ENCODE measurements at places on chromosomes 12 and 14.
A peak's percentile ranks its signal among the peaks of the same experiment; 100 is the strongest.

GRCh38 chr12:74415633-74416032, 122.0 kb upstream of the ATXN7L3B start:
- DNase-seq: no peak

- no peak for DNase-seq
Measured at GRCh38 chr12:89427508-89428156, 75.3 kb upstream of the DUSP6 start.

DNA sequence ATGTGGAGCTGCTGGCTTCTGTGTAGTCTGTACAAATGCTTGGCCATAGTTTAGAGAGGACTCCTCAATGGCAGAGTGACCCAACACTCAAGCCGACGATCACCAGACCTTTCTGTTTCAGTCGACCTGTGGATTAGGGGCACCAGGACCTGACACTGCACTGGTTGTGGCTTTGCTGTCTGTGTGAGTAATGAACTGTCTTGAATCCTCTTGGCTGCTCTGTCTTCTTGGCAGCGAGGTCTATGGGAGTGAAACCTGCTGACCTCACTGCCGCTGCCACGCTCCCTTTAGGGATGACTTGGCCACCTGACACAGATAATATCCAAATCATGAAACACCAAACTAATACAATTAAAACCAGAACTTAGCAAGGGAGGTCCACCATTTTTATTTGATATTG, 83.5 kb upstream of the C14orf180 start:
- DNase-seq: peak; percentile 9

DNA sequence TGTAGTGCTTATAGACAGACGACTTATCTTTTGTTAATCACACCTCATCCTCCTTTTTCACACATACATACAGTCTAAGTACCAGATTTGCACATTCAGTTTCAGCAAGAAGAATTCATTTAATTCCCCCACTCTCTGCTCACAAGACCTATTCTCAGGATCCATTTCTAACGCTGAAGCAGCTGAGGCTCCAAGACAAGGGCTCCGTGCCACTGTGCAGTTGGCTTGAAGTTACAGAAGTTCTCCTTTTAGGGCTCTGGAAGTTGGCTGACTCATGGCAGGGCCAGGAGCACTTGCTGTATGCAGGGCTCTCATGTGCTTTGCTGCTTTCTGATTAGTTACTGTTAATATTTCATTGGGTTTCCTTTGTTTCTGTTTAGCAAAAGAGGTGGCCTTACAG, 1566.9 kb upstream of the TMEM132C start:
- DNase-seq: no peak

DNA sequence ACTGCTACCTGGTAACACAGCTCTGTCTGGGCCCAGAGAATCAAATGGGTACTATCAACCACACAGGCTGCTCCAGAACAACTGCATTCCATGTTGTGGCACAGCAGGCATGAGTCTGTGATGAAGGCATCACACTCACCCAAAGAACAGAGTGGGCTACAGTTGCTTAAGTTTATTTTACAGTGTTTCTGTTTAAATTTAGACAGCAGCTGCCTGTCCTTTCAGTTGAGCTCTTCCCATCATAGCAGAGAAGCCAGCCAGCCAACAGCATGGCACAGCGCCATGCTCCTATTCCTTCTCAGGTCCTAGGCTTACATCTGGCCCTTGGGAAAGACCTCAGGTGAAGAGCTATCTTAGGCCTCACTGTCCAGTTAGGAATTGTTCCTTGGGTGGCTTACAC, 147.0 kb upstream of the FRMD6 start:
- DNase-seq: no peak

GRCh38 chr12:50961708-50962107, 9.4 kb downstream of the HIGD1C start:
- no peak for DNase-seq

DNA sequence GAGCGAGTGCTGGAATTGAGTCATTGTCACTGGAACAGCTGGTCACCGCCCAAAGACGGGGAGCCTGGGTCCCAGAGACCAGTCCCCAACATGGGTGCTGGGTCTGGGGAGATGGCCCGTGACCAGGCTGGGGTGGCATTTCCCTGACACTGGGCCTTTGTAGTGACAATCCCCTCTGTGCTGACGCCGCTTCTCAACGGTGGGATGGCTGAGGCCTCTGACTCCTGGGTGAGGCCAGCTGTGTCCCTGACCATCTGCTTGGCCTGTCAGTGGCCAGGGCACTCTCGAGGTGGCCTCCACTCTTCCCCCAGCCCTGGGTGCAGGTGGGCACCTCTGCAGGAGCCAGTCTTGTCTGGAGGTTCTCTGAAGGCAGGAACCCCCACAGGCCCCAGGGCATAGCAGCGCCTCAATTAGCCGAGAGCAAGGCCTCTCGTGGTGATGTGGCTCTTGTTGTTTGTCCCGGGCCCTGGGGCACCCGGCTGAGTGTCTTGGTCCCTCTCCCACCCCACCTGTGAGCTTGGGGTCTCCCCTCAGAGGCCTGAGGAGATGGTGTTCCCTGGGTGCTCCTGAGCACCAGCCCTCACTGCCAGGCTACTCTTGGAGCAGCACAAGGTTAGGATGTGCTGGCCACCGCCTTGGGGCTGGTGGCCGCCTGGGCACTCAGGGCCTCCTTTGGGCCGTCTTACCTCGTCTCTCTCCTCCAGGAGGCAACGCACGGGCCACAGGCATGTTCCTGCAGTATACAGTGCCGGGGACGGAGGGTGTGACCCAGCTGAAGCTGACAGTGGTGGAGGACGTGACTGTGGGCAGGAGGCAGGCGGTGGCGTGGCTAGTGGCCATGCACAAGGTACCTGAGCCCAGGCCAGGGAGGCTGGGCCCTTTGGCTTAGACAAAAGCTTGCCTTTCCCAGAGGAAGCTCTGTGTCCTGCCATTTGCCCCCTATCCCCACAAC, 16.6 kb downstream of the ZFYVE21 start:
- no peak for DNase-seq

DNA sequence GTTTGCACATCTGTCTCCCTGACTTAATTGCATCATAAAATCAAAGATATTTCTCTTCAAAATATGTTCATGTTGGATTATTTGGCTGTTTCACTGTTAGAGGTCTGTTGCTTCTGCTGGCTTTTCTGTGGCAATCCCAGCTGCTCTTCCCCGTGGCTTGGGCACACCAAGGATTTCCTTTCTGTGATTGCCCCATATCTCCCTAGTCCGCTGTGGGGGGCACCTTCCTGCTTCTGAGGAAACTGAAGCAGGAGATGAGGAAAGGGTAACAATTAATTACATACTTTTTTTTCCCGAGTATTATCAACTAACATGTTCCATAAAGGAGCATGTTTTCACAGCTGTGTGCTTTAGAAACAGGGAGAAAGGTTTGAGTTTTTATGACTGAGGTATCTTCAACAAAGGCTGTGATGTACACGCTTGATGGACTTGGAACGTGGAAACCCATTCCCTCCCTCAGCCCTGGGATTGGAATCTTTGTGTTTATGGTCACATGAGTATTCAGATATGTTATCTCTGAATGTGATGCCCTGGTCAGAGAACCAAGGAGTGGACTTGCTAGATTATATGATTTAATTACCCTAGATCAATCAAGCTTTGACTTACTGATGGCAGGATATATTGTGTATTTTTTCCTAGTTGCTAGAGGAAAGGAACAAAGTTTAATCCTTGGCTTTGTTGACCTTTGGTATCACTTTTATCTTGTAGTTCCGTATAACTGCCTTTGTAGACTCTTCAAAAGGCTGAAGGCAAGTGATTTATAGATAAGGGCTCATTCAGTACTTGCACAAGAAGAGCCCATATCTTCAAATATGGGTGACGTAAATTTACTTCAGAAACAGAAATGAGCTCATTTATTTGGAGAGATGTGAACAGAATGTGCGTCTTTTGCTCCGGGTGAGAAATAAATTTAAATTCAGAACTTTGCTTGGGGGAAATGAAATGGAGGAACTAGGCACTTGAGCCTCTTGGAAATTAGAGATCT, 46.7 kb downstream of the BORCS5 start:
- no peak for DNase-seq

- DNase-seq: no peak
Measured at GRCh38 chr12:107379852-107380567, 286.7 kb upstream of the CRY1 start.

DNA sequence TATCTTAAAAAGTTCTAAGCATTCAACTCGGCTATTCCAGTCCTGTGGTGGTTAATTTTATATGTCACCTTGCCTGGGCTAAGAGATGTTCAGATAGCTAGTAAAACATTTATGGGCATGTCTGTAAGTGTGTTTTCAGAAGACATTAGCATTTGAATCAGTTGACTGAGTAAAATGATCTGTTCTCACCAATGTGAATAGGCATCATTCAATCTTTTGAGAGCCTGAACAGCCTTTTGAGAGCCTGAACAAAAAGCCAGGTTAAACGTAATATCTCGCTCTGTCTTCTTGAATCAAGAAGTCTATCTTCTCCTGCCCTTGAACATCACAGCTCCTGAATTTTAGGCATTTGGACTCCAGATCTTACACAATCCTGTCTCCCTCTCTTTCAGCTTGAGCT, 1266.1 kb downstream of the LRFN5 start:
- no peak for DNase-seq

DNA sequence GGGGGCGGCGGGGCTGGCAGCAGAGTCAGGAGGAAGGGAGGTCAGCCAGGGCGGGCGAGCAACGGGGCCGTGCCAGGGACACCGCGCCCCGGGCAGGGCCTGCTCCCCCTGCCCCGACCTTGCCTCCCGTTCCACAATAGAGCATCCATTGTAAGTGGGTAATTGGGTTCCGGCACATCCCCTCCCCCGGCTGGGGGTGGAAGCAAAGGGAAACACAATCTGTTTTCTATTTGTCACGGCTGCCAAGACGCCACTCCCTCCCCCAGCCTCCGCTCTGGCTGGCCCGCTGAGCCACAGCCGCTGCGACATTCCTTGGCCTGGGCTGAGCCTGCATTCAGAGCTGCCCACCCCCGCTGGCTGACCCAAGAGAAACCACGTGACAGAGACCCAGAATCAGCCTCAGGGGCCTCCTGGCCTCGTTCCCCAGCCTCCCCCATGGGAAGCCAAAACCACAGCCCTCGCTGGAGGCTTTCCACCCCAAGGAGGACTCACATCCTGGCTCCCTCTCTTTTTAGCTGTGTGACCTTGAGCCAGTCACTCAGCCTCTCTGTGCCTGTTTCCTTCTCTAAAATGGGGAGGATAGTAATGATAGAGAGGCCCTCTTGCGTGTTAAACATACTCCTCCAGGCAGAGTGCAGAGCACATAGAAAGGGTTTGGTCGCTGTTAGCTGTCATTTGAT, 117.6 kb downstream of the SCARB1 start:
- DNase-seq: peak; percentile 35

DNA sequence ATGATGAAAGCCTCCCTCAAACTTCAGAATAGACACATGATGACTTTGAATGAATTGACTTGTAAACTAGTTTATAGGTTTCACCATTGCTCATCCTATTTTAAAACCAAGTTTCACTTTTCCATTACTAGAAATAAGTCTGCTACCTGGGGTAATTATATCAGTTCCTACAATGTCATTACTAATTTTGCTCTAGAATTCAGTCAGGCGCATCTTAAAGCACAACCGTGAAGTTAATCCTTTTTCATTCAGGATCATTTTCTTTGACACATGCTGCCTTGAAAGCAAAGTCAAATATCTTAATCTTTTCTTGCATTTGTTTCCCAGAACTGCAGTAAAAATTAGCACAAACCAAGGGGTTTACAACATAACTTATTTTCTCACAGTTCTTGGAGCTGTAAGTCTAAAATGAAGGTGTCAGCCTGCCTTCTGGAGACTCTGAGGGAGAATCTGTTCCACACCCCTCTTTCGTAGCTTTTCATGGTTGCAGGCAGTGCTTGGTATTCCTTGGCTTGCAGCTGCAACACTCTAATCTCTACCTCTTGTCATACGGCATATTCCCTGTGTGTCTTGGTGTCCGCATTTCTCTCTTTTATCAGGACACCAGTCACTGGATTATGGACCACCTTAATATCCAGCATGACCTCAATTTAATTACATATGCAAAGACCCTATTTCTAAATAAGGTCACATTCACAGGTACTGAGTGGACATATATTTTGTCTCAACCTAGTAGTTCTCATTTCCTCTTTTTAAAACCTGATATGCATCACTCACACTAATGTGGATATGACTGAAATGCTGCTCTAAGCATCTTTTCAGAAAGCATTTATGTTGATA, 114.3 kb upstream of the PDZRN4 start:
- DNase-seq: no peak

DNA sequence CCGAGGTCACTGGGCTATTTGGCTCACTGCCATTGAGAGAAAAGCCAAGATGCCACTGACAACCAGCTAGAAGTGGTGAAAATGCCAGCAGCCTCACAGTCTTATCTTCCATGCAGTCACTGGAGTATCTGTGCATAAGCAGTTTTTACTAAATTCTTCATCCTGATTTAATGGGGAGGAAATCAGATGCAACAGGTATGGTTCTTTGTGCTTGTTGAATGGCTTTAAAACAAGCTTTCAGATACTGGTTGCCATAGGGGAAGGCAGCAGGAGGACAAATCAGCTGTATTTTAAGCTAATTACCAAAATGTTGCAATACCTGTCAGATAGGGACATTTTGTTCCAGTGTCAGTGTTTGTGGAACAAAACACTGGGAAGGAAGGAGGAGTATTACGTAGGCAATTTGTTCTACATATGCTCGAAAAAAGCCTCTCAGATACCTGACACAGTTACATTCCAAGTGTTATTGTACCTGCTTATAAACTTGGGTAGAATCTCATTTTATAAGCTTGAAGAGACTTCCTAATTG, 54.1 kb upstream of the ARHGAP5 start:
- no peak for DNase-seq
